ENCODE measurements at places on chromosomes 5 and 9.

- DNase-seq: peak; percentile 77
Observed at GRCh38 chr5:79133657-79134451, 22.2 kb downstream of the BHMT start.

DNA sequence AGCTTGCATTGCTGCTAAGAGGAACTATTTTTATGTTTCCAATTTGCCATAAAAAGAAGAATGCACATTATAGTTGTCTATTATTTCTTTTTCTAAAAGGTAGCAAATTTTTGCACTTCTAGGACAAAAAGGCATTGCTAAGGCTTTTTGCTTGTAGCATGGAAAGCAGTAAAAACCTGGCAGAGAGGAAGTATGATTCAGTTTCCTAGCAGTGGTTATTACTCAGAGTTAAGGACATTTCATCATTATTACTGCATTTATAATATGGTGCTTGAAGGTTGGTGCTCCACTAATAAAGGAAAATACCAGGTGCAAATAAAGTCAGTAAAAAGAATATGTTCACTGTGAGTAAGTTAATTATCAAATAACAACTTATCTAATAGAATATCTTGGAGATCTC lies 179.8 kb upstream of the PLPPR1 start:
- no peak for DNase-seq

DNA sequence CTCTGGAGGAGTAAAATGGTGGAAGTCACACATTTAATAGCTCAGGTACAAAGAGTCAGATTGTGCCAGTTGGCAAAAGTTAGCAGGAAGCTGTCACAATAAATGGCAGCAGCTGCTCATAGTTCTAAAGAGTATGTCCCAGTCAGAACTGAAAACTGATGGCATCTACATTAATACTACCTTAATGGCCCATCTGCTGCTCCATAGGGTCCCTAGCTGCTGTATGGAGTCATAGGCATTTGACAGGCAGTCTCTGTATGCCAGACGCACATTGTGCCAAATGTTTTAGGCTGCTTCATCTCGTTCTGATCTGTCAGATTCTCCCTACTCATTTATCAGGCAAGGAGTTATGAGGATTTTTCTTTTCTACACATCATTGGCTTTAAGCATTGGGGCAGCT lies 515.8 kb upstream of the ARRDC3 start:
- no peak for DNase-seq

GRCh38 chr5:43851741-43852140 lies 248.8 kb downstream of the NNT start:
- DNase-seq: no peak

- no peak for DNase-seq
Observed at GRCh38 chr9:115653171-115653606, 500.4 kb upstream of the PAPPA start.

- DNase-seq: no peak
Observed at GRCh38 chr5:148666353-148666752, 12.0 kb upstream of the HTR4 start.

GRCh38 chr5:115842089-115842935 lies 577 bp downstream of the AP3S1 start:
- DNase-seq: peak; percentile 52

DNA sequence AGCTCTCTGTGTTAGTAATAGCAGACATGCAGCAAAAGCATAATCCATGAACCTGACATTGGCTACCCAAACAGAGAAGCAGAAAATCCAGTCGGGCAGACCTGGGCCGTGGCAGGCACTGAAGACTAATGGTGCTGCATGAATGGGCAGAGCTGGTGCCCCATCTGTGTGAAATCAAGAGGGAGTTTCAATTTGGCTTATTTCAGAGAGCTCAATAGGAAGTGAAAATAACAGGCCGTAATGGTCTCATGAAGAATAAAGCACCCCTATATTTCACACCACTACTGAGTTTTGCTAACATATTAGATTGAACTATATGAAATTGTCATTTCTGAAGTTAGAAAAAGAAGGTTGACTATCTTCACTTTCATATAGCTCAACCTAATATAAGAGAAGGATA lies 149.7 kb downstream of the ENC1 start:
- no peak for DNase-seq

DNA sequence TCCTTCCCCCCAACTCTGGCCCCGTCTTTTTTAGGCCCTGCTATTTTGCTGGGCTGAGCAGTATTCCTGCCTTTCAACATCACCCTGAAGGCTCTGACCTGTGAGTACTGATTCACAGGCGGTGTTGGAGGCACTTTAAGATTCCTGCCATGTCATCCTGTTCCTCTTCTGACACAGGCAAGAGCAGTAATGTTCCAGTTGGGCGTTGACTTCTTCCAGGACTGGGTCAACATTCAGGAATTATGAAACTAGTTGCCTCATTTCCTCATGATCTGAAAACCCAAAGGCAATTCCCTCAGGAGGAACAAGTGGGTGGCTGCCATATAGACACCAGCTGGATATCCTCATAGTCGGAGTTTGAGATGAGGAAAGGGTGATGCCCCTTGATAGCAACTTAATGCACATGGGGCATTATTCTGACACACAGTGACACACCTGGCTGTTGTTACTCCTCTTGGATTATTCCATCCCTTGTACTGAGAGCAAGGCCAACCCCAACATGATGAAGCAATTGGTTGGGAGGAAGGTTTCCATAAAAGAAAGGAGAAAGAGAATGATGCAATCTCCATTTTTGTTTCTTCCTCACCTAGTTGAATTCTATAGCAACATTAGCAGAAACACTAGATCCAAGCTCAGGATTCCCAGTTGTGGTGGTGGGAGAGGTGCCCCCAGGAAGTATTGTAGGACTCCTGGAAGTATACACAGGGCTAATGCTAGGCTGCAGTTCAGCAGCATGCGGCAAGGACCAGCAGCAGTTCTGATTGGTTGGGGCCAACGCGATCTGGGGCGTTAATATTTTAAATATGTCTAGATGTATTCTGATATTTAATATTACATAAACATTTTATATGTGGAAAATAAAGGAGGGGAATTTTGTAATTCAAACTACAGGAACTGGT lies 19.6 kb upstream of the GLRX start:
- DNase-seq: no peak

GRCh38 chr5:180394031-180394636 lies 41.0 kb upstream of the GFPT2 start:
- no peak for DNase-seq

- DNase-seq: no peak
Observed at GRCh38 chr5:55973296-55973695, 21.5 kb downstream of the IL6ST start.

- peak; percentile 25 for DNase-seq
Observed at GRCh38 chr9:110048976-110049698, 158.8 kb downstream of the C9orf152 start.

DNA sequence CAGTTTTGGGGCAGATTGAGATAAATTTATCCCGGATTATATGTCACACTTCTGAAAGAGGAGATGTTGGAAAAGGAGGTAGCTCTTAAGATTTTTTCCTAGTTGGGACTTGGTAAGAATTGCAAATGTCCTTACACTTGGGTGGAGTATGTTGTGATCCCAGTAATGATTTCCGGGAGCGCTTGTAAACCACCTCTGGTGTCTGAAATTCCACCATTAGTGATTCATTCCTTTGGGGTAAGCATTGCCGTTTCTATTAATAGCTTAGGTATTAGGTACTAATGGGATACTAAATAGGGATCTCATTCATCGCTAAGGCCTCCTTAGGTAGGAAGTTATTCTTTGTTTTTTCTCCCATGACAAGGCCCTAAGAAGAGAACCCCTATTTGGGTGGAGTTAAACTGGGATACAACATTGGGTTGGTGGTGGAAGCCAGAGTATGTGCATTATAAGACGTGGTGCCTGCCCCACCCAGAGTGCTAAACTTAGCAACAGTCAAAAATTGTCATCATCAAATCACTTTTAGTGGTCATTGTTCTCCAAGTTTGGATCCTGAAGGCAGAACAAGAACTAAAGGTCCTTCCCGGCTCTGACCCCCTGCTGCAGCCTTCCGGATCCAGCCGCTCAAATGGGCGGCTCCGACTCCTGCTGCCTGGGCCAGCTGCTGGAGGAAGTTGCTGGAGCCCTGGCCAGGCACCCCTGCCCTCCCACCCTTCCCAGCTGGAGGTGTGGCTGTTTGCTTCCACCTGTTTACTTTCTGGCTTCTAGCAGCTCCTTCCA lies 31.7 kb upstream of the DAB2IP start:
- DNase-seq: no peak

DNA sequence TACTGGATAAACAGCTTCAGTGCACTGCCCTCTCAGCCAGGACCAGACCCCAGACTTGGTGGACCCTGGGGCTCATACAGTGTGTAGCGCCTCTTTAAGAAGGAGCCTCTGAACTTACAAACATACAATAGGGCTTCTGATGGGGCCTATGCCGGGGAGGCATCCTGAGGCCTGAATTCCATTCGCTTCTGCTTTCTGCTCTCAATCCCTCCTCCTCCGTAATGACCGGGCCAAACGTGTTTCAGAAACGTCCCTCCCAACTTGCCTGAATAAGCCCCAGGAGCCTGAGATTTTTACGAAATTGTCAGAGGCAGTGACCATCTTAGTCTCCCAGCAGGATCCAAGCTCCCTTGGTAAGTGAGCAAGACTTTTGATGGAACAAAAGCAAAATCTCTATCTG lies 128.1 kb upstream of the BOD1 start:
- no peak for DNase-seq

DNA sequence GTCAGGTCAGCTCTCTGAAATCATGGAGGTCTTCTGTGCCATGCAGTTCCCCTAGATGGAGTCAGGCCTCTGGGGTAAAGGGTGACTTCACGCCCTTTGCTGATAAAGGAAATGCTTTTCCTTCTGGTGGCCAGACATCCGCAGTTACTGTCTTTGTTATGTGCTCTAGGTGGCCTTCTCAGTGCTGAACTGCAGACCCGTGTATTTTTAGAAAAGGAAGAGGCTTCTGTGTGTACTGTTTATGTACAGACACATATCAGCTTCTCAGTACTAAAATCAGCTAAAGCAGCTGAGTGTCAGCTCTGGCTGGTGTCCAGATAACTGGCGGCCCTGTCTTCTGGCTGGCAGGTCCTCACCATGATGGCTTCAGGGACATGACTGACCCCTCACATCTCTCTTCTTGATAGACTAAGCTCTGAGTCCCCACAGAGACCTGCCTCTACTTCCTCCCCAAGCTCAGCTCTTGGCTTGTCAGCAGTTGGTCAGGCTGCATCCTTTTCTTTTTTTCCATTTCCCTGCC lies 75.3 kb downstream of the ARHGAP26 start:
- peak; percentile 58 for DNase-seq

GRCh38 chr9:431701-432100 lies 217.0 kb downstream of the DOCK8 start:
- DNase-seq: no peak

DNA sequence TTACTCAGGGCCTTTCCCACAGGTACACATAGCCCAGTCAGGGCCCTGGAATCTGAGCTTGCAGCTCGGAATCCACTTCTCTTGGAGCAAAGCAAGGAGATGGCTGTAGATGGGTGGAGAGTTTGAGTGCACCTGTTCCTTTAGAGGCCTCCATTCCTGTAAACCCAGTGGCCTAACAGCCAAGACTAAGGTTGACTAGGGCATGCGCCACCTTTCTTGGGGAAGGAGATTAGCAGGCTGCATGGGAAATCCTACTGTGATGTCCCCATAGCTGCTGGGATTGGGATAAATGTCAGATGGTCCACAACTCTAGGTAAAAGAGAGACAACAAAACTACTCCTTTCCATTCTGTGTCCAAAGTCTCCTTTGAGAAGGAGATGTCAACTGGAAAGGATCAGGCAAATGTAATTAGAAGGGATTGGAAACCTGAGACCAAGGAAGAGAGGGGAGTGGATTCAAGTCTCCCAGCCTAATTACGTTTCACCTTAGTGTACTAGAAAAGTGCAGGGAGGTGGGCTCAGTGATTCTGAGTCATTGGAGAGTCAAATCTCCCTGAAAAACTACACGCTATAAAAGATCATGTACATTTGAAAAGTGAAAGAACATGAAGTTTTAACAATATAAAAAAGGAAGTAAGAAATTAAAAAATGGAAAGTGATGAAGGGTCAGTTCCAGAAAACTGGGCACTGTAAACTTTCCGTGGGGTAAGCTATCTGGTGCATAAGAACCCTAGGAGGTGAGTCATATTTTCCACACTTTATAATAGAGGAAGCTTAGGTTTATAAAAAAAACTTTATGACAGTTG lies 104.2 kb downstream of the SEC61B start:
- no peak for DNase-seq

GRCh38 chr9:78688796-78689195 lies 391.9 kb downstream of the PSAT1 start:
- no peak for DNase-seq

- DNase-seq: no peak
Observed at GRCh38 chr9:102354041-102354440, 615.6 kb upstream of the GRIN3A start.

DNA sequence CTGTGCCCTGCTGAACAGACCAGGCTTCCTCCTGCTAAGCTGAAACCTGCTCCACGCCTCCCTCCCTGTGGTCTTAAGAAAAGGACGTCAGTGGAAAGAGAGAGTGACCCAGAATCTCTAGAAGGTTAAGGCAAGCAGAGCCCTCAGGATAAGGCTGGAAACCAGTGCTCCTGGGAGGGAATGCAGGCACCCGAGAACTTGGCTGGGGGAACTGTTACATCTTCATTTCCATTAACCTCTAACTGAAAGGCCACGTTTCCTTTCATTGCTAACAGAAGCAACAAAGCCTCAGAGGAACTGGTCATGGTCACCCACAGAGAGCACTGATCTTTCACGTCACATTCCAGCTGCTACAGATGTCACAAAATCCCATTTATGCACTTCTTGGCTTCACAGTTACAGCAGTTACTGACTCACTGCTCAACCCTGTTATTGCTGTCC lies 26.1 kb upstream of the AKNA start:
- no peak for DNase-seq

GRCh38 chr9:117411547-117411946 lies 3.3 kb downstream of the ASTN2 start:
- DNase-seq: no peak

GRCh38 chr5:119943148-119943547 lies 313.8 kb downstream of the FAM170A start:
- peak; percentile 24 for DNase-seq

- no peak for DNase-seq
Observed at GRCh38 chr5:125559296-125559695, 812.9 kb upstream of the ZNF608 start.

DNA sequence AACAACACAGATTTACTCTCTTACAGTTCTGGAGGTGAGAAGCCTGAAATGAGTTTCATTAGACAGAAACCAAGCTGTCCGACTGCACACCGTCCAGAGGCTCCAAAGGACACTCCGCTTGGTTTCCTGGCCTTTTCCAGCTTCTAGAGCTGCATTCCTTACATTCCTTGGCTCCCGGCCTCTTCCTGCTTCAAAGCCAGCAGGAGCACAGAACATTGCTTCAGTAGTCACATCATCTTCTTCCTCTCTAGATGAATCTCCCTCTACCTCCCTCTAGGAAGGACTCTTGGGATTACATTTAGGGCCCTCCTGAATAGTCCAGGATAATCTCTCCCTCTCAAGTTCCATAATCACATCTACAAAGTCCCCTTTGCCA lies 213.3 kb downstream of the CDK5RAP2 start:
- peak; percentile 4 for DNase-seq

- DNase-seq: no peak
Observed at GRCh38 chr5:41637869-41638268, 127.5 kb upstream of the PLCXD3 start.

- DNase-seq: no peak
Observed at GRCh38 chr5:142466195-142466971, 141.6 kb upstream of the SPRY4 start.

Measured in Kasumi-1 (cell line).